Smooth muscle cell of bladder (primary cell): ENCODE measurements at places on chromosomes 3 and 15. TPM values are rescaled to one million over a fixed set of nuclear protein-coding genes. Genes with fewer than 3 reads are reported as not detected.

MUC20 gene
- total RNA-seq: 0.57 and 0.74 TPM in 2 replicates

ANKRD63 gene
- not detected in 2 replicates for total RNA-seq

CADPS gene
- 21.6 and 26.5 TPM in 2 replicates for total RNA-seq

CHRFAM7A gene
- total RNA-seq: 0.14 TPM in 1 of 2 replicates, not detected in the other

RAB8B gene
- total RNA-seq: 118 and 126 TPM in 2 replicates

AQP9 gene
- not detected in 2 replicates for total RNA-seq

GOLGA6D gene
- total RNA-seq: not detected in 2 replicates

NECTIN3 gene
- total RNA-seq: 34.9 and 43.1 TPM in 2 replicates

MKRN3 gene
- 0.28 and 1.4 TPM in 2 replicates for total RNA-seq

GPR149 gene
- not detected in 2 replicates for total RNA-seq

RASL12 gene
- 3.1 and 6.5 TPM in 2 replicates for total RNA-seq

ETFA gene
- 132 and 140 TPM in 2 replicates for total RNA-seq

BFSP2 gene
- total RNA-seq: not detected in 2 replicates

MCCC1 gene
- total RNA-seq: 19.1 and 21.5 TPM in 2 replicates

CCNB2 gene
- total RNA-seq: 7.1 and 9.0 TPM in 2 replicates

SEMA7A gene
- total RNA-seq: 3.8 and 7.0 TPM in 2 replicates

BCL2A1 gene
- total RNA-seq: 2.7 and 9.3 TPM in 2 replicates

MAP6D1 gene
- 0.57 and 1.6 TPM in 2 replicates for total RNA-seq

MKRN2OS gene
- not detected in 2 replicates for total RNA-seq

LIPH gene
- not detected in 2 replicates for total RNA-seq

NCKIPSD gene
- 9.1 and 9.2 TPM in 2 replicates for total RNA-seq

PDZRN3 gene
- 72.0 and 77.3 TPM in 2 replicates for total RNA-seq

POMGNT2 gene
- total RNA-seq: 10.1 and 17.9 TPM in 2 replicates

SLC9C1 gene
- 0.14 and 0.18 TPM in 2 replicates for total RNA-seq
